Fibroblast of lung (primary cell): ENCODE measurements at places on chromosomes 11 and 22.

GRCh38 chr11:3052567-3052966 is 4.7 kb downstream of the CARS1 start:
- DNase-seq = no peak
- peaks cover 17% of the 10 kb centered on the region for H3K4me1 ChIP-seq
- H3K4me3 ChIP-seq = no peak overlapping the region

- no peak overlapping the region for H3K27ac ChIP-seq
- no peaks in the 10 kb centered on the region for H3K36me3 ChIP-seq
- H3K4me1 ChIP-seq = peaks cover 4% of the 10 kb centered on the region
- DNase-seq = peak; percentile 45
- H3K27me3 ChIP-seq = peaks cover 5% of the 10 kb centered on the region
Measured at GRCh38 chr11:74739546-74740270, 8.5 kb upstream of the CHRDL2 start.

DNA sequence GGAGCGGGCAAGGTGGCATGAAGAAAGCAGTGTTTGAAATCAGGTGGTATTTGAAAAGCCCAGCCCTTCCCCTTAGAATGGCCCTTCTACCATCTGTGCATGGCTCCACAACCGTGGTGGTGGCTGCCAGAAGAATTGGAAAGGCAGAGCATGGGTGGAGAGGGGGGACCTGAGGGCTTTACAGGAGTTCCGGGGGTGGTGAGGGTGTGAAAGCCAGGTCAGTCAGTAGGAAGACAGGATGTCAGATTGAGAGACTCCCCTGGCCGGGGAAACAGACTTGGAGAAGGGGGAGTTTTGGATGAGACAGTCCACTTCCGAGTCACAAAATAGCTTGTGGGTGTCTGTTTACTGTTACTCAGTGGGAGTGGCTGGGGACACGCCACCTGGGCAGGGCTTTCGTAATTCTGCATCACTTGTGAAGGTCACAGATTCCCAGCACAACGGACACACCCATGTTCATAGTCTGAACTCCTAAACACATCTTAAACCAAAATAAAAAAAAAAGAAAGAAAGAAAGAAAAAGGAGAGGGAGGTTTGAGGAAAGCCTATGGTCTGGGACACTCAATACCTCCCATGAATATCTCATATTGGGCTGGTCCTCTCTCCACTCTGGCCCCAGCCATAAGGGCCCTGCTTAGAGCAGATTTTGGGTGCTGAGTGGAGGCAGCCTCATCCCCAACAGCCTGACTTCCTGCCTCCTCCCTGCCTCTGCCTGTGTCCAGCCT is 24.4 kb upstream of the SMIM35 start:
- H3K4me3 ChIP-seq = no peak overlapping the region
- no peaks in the 10 kb centered on the region for H3K27me3 ChIP-seq
- H3K36me3 ChIP-seq = no peaks in the 10 kb centered on the region

DNA sequence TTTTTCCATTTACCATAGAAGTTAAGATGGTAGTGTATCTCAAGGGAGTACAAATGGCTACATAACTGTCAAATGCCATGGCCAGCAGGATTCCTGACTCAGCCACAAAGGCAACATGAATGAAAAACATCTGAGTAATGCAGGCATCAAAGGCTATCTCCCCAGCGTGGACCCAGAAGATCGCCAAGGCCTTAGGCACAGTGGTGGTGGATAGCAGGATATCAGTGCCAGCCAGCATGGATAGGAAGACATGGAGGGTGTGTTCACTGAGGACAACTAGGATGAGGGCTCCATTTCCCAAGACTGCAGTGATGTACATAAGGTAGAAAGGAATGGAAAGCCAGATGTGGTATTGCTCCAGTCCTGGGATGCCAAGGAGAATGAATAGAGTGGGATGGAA is 18.0 kb downstream of the OR52B2 start:
- no peaks in the 10 kb centered on the region for H3K27me3 ChIP-seq
- no peaks in the 10 kb centered on the region for H3K36me3 ChIP-seq
- no peak overlapping the region for H3K27ac ChIP-seq
- H3K4me1 ChIP-seq = no peaks in the 10 kb centered on the region
